ENCODE measurements at places on chromosomes 6 and 20.

GRCh38 chr20:60138256-60139220, 180.3 kb downstream of the CDH26 start:
- DNase-seq: peak; percentile 39

DNA sequence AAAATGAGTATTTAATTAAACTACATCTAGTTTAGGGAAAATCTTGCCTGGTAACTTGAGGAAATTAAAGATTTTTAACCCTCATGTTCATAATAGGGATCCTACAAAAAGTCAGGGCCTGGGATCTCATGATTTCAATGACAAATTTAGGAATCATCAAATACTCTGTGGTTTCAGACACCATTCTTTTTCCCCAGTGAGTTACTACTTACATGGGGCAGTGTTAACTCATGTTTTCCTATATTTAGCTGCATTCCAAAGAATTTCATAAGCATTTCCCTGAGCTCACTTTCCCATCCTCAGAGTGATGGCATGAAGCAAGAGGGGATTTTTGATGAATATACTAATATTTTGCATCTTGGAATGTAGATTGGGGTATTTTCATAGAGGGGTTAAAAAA, 321.7 kb downstream of the CENPW start:
- DNase-seq: no peak

DNA sequence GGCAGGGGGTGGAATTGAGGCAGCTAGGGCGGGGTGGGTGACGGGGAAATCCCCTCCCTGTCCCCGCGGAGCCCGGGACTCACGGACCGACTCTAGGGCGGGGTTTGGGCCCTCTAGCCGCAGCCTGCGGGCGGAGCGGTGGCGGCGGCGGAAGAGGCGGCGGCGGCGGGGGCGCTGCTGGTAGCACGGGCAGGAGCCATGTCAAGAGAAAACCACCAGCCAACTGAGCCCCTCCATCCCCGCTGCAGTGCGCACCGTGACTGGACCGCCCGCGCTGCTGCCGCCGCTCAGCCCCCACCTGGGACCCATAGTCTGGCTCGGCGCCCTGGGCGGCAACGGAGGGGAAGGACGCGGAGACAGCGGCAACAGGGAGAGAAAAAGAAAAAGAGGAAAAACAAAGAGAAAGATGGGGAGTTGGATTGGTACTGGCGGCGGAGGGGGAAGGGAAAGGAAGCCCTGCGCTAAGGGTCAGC, 1.2 kb upstream of the C6orf62 start:
- DNase-seq: peak; percentile 91

- no peak for DNase-seq
Observed at GRCh38 chr20:17617212-17617867, 47.5 kb downstream of the DSTN start.

- peak; percentile 84 for DNase-seq
Observed at GRCh38 chr6:157274471-157275226, 48.7 kb downstream of the TMEM242 start.

DNA sequence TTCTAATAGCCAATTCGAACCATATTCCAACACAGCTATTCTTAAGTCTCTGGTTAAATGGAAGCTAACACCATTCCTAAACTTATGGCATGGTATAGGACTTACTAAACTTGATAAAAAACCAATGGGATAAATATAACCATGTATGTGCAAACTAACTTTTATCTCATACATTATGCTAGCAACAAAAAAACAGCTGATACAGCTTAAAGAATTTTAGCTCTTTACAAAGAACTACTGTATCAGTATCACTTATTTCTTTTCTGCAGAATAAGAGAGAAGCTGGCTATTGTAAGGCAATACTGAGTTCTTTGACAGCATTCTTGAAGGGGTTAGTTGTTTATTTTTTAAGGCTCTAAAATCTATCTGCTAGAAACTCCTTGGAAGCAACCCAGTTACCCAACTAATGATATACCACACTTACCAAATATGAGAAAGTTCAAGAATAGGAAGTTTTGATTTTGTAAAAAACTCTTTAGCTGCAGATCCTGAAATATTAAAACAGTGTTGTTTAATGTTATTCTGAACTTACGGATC, 44.9 kb downstream of the REPS1 start:
- no peak for DNase-seq

GRCh38 chr6:91631227-91631626, 1044.4 kb upstream of the MAP3K7 start:
- DNase-seq: no peak

DNA sequence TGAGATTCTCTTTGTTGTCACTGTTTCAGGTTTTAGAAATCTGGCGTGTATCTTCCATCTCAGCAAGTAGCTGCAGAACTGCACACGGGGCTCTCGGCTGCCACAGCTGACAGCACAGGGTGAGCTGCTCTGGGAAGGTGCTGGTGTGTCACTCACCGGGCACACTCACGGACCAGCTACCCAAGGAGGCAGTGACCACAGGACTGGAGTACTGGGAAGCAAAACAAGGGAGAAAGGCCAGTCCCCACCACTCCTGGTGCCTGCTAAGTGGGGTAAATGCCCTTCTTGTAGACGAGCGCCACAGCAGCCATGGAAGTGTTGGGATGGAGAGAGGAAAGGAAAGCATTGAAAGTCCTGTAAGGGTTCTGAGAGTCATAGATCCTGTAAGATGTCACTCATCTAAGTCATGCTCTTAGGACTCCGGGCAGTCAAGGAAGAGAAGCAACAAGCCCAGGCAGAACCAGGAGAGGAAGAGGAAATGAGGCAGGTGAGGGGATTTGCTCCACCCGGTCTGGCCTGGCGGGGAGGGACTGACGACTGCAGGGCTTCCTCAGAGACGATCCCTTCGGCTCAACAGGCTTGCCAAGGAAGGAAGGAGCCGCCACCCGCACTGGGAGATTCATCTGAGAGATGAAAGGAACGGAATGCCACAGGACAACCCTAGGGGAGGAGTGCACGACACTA, 48.1 kb downstream of the PRDM1 start:
- DNase-seq: no peak

GRCh38 chr6:105588123-105588710, 185.3 kb upstream of the PREP start:
- DNase-seq: no peak

DNA sequence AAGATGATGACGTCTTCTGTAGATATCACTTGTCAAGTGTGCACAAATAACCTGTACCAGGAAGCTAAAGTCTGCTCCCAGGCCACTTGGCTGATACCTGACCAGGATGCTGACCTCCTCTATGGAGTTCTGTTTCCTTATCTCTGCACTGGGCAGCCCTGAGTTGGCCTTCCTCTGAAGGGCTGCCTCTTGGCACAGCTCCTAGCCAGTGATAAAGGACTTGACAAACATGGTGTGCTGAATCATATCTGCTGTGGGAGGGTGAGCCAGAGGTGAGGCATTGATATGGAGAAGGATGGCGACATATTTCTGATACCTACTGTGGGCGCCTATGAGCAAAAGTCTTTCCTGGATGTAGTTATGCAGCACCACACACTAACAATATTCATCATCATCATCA, 32.8 kb upstream of the FOXA2 start:
- no peak for DNase-seq

GRCh38 chr6:112579601-112580000, 232.5 kb downstream of the RFPL4B start:
- no peak for DNase-seq

DNA sequence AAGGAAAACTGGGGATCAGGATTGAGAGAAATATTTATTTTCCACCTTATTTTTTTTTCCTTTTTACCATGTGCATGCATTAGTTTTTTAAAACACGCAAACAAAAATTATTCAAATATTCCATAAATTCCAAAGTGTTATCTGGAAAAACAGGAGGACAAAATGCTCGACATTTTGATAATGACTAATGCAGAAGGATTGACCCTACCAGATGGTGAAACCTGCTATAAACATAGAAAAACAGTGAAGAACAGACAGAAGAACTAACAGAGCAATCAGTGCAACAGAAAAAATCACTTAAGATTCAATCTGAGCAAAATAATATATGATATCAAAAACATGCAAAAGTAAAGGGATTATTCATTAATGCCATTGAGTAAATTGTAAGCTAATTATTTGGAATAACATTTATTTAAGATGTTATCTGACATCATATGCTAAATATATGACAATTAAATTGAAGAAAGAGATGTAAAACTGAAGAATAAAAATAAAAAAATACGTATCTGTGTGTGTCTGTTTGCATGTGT, 218.4 kb downstream of the LMBRD1 start:
- DNase-seq: no peak

GRCh38 chr6:98056955-98057354, 773.9 kb upstream of the MMS22L start:
- DNase-seq: no peak

GRCh38 chr6:126553854-126554253, 213.9 kb downstream of the CENPW start:
- no peak for DNase-seq

- no peak for DNase-seq
Observed at GRCh38 chr6:14309516-14309915, 191.9 kb downstream of the CD83 start.

- no peak for DNase-seq
Observed at GRCh38 chr20:36549942-36550789, 8.8 kb downstream of the MYL9 start.

DNA sequence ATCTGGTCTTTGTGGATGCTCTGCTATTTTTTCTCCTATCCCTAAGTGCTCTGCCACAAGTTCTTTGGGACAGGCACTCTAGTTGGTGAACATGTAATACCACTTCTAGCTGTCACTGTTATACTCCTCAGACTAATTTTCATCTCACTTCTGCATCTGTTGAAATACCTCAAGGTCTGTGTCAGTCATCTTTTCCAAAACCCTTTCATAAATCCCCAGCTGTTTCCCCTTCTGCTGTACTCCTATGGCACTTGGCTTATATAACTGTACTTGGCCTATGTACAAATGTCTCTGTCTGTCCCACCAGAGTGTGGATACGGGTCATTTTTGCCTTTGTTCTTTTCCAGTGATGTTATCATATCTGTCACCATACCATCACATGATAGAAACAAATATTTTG, 124.2 kb downstream of the FHL5 start:
- DNase-seq: no peak

DNA sequence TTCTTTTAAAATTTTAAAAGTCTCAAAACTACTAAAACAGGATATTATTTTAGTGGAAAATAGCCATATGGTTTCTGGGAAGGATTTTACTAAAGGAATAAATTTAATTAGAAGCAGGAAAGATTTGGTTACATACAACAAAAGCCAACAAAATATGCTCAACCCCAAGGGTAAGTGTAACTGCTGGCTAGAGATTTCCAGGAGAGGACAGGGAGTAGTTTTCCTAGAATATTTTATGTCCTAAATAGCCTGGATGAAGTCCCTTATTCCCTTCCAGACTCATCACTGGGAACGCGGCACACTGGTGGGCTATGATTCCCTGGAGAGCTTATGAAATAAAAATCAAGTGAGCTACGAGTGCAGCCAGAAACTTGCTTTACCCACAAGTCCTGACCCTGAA, 66.6 kb downstream of the SGK1 start:
- DNase-seq: no peak

DNA sequence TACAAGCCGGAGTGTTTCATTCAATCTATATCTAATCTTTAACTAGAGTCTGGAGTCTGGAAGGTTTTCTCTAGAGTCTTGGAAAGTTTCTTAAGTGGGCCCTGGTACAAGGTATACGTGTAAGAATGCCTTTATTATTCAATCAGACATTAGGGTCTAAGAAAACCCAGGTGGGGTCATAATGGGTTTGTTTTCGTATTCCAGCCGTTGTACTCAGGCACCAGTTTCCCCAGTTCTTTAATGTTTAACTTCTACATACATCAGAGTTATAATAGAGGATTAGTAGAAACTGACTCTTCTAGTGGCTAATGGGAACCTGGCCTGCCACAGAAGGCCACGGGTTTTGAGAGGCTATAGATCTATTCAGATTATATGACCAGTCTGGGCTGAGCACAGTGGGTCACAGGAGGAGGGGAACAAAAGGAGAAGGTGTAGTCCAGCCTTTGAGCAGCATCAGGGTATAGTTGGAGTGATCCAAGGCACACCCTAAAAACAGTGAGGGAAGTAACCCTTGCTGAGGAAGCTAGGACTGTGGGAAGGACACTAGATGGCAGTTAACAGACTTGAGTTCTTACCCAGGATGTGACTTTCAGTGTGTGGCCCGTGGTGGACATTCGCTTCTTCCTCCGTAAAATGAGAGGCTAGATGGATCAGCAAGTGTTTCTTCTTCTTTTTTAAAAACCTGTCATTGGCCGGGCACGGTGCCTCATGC, 15.5 kb downstream of the FAM83B start:
- DNase-seq: no peak

- no peak for DNase-seq
Observed at GRCh38 chr6:105199711-105200110, 19.9 kb upstream of the POPDC3 start.

DNA sequence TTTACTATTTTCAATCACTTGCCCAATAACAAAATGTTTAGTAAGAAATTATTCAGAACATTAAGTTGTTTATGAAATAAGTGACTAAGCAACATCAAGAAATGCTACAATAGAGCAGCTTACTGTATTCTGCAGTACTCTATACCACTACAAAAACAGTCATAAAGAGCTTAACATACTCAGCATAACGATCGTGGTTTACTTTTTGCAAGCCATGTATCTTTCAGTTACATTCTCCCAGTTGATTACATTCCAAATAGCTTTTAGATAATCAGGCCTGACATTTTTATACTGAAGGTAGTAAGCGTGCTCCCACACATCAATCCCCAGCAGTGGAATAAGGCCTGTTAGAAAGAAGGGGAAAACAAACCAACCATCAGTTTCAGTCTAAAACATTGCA, 10.7 kb downstream of the SOD2 start:
- DNase-seq: no peak

DNA sequence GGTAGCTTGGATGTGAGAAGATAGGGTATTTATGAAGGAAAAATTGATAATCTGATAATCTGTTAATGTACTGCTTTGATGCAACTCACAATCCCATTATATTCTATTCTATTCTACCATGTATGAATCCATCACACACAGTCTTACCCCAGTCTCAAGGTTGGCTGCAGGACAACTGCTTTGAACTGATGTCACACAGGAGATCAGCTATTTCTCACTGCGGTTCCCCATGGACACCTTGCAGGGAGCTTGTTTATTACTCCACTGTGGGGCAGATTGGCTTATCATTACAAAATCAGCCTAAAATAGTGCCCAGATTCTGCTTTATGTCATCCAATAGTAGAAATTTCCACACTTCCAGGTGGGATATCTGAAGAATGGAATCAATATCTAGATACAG, 61.0 kb upstream of the HS3ST5 start:
- no peak for DNase-seq

GRCh38 chr6:40510442-40510841, 76.7 kb downstream of the LRFN2 start:
- DNase-seq: no peak

Measured in inflammatory macrophage treated with lipopolysaccharide for 4 hours (primary cell).